Right cardiac atrium (tissue), 5 donors: ENCODE measurements at places on chromosomes 4 and X. TPM values are rescaled to one million over a fixed set of nuclear protein-coding genes. Genes with fewer than 3 reads are reported as not detected.

GAGE12H gene
- not detected for total RNA-seq

FGFBP2 gene
- total RNA-seq = 4.2 TPM

MND1 gene
- not detected for total RNA-seq

UXT gene
- total RNA-seq = 105 TPM

FAM9C gene
- total RNA-seq = not detected

HTR2C gene
- total RNA-seq = not detected

DNA sequence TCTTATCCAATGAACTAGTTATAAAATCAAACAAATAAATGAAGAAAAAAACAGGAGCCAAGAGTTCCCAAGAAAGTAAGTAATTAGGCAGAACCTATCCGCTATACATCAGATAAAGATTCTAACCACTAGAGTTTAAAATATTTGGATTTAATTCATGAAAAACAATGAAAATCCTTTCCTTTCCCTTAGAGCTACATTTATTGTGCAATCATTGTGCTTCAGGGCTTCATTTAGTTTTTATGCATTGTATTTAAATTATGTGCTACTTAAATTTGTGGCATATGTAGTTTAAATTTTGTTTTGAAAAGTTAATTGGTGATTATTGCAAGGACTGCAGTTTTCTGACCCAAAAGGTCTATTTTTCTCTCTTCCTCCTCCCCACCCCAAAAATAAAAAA lies 17.9 kb downstream of the GNRHR start:
- DNase-seq = no peak

DNA sequence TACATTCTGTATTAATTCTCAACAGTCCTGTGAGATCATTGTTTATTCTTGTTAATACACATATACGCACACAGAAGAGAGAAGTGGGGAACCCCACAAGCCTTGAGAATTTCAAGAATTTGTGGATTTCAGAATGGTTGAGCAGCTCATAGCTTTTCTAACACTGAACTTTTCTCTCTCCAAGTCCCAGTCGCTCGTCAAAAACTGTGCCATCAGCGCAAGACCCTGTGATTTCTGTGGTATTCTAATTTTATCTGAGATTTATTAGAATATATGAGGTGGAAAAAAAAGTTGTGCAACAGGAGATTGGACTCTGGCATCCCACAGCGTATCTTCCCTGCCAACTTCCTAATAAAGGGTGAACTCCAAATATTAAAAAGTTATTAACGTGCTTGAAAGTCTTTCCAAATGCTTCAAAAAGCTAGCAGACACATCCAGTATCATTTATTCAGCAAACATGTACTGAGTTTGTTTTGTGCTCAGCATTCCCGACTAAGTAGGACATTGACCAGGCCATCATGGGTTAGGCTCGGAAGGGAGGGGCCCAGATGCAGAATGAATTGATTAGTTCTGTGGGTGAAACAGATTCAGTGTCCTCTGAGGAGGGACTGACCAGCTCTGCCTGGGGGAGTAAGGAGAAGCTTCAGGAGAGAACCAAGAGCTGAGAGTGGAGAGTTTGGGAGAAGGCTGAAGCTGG lies 165.6 kb downstream of the CBR4 start:
- DNase-seq = no peak

GRCh38 chrX:12494400-12495138 lies 296.6 kb upstream of the PRPS2 start:
- no peak for DNase-seq

- DNase-seq = no peak
These were observed 741 bp downstream of the ANAPC4 start for GRCh38 chr4:25377572-25378436.

DNA sequence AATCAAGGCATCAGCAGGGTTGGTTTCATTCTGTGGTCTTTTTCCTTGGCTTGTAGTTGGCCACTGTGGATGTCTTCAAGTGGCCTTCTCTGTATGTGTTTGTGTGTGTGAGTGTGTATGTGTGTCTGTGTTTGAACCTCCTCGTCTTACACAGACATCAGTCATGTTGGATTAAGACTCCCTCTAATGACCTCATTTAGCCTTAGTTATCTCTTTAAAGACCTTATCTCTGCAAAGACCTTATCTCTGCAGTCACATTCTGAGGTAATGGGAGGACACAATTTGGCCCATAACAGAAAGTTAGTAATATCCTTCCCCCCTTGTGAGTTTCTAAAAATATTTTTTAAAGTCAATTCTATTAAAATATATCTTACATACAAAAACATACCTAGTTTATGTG lies 126.7 kb downstream of the EMCN start:
- no peak for DNase-seq

DNA sequence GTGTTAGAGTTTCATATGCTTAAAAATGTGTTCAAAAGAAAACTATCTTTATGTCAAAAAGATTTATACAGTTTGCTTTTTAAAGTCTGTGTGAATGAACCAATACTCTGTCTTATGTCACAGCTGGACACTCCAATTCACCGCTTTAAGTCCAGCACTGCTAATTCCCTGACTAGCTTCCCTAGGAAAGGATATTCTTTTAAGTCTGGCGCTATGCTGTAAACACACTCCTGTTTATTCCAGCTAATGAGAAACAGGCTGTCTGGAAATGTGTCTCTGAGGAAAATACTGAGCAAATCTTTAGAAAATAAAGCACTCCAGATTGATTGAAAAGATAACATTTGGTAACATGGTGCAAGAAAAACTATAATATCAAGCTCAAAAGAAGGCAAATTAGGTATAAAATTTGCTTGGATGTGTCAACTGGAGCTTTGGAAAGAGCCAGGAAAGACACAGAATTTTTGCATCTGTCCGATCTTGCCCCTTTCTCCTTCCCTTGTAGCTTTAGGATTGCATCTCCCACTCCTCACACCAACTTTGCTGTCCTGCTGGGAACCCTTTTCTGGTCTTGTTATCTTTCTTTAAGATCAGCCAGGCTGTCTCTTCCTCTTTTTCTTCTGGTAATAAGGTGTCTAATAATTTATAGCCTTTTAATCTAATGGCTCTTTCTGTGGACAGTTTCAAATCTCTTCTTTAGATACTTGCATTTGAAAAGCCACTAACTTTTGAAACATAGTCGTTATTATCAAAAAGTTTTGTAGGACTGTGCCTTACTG lies 40.9 kb upstream of the VEGFC start:
- no peak for DNase-seq

- no peak for DNase-seq
These were observed 920.4 kb upstream of the EPHA5 start for GRCh38 chr4:66590488-66591215.

DNA sequence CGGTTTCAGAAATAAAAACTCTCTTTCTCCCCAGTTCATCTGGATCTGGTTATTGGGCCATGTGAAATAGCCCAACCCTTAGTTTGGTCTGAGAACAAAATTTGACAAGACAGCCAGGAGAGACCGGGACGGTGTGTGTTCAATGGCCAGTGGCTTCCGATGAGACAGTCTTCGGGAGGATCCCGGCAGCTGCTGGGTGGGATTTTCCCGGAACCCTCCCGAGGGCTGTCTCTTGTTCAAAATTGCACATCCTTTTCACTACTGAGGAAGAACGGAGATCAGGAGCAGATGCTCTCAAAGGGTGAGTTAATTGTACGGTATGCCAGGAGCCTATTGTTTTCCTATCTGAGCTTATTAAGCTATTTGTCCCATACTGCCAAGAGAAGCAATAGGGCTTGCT lies 166.5 kb downstream of the PRR32 start:
- DNase-seq = no peak

DNA sequence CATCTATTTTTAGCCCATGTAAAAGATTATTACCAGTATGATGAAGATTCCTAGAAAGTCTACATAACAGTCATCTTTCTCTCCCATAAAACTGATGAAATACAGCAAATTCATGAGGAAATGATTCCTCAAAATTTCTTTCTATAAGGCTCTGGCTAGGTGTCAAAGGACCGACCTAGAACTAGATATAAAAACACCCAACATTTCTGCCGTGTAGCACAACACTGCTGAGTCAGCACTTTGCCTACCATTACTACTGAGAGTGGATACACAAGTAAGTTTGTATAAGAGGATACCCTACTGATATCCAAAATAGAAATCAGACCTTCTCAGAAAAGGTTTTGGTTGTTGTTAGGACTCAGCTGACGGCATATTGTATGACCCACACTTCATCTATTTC lies 24.7 kb downstream of the TMEM47 start:
- no peak for DNase-seq

GRCh38 chr4:113435893-113436292 lies 325.6 kb downstream of the CAMK2D start:
- DNase-seq = peak; percentile 55
